ENCODE measurements at places on chromosomes 12 and 14.

DNA sequence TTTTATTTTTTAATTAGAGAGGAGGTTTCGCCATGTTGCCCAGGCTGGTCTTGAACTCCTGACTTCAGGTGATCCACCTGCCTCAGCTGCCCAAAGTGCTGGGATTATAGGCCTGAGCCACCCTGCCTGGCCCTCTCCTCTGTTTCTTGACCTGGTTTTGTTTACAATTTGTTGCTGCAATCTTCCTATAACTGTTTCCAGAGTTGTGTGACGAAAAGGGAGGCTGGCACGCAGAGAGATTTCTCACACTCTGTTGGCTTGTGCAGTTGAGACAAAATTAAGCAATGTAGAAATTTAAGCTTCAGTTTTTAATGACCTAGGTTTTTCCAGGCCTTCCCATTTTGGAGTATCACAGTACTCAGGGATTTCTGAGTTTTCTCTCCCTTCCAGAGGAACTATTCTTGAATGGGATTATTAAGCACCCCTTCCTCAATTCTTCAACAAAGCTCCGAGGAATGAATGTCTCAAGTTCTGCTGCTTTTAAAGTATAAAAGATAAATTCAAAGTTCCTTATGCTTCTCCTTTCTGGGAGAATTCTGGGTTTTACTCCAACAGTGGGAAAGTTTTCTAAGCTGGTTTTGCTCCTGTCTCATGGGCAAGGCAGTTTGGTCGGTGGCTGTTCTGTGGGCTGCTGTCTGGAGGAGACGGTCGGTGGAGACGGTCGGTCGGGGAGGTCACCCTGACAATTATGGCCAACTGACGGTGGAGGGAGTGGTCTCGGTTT is 20.4 kb upstream of the FOS start:
- no peak for DNase-seq

DNA sequence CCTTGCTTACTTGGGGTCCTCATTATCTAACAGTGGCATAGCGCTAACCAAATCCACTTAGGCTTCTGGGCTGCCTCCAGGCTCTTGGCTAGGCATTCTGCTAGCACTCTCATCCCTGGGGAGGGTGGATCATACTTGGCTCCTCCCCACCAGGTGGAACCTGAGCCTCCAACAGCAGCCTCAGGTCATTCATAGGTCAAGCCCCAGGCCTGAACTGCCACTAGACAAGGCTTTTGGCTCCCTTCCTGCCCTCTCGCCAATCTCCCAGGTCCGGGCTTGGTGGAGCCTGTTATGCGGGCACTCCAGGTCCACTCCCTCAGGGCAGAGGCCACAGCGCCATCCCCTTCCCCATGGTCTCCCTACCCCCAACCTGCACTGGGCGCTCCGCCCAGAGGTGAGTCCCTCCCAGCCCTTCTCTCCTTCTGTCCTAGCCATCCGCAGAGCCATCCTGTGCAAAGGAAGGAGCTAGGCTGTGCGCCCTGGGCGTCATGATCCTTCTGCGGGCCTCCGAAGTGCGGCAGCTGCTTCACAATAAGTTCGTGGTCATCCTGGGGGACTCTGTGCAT is 154.9 kb upstream of the AMIGO2 start:
- DNase-seq: no peak

GRCh38 chr12:14893506-14894250 is 8.0 kb upstream of the MGP start:
- DNase-seq: no peak

- no peak for DNase-seq
Measured at GRCh38 chr12:108778053-108778452, 46.7 kb upstream of the CORO1C start.

DNA sequence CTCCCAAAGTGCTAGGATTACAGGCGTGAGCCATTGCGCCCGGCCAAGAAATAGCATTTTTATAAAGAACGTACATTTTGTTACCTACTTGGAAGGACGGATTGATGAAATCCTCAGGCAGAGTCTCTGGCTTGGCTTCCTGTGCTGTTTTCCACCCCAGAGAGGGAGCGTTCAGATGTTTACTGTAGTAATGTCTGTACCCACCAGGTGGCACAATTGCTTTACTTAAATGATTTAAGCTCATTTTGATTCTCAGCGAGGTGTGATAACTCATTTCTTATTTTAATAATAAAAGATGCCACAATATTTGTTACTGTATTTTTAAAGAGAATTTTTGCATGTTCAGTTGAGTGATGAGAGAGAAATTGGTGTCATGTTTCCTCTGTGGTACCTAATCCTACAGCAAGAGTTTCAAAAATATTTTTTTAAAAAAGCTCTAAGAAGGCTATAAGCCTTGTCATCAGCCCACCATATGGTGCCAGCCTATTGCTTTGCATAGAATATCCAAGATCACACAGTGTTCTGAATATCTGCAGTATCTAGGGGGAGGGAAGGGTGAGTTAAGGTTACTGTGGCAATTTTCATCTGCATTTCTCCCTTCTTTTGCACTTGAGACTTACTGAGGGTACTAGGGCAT is 82.6 kb upstream of the TRAF3 start:
- DNase-seq: peak; percentile 52

DNA sequence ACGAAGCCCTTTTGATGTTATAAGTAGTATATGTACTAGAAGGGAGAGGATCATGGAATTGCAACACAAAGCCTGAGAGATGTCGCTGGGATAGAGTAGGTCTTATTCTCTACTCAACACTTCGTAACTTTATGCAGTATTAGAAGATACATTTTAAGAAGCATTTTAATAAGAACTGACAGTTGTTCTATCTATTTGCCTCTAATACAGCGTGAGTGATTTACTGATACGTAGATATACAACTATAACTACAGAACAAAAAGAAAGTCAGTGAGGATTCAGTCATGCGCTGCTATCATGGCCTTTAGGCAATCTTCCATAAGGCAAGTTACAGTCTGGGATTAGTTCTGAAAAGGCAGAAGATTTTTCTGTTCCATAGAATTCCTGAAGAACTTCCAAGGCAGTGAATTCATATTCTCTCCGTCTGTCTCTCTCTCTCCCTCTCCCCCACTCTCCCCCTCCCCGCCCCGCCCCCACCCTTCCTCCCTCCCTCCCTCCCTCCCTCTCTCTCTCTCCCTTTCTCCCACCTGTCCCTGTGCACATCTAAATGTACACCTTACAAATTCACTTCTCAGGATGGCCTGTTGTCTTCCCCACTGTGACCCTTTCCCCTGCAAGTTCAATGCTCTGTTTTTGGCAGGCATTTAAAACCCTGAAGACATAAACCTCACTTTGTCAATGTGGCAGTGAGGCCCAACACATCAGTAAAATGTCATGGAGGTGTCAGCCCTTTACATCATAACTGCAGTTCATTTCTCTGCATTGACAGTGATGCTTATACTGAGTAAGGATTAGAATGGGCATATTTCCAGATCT is 470.6 kb downstream of the EGLN3 start:
- no peak for DNase-seq

DNA sequence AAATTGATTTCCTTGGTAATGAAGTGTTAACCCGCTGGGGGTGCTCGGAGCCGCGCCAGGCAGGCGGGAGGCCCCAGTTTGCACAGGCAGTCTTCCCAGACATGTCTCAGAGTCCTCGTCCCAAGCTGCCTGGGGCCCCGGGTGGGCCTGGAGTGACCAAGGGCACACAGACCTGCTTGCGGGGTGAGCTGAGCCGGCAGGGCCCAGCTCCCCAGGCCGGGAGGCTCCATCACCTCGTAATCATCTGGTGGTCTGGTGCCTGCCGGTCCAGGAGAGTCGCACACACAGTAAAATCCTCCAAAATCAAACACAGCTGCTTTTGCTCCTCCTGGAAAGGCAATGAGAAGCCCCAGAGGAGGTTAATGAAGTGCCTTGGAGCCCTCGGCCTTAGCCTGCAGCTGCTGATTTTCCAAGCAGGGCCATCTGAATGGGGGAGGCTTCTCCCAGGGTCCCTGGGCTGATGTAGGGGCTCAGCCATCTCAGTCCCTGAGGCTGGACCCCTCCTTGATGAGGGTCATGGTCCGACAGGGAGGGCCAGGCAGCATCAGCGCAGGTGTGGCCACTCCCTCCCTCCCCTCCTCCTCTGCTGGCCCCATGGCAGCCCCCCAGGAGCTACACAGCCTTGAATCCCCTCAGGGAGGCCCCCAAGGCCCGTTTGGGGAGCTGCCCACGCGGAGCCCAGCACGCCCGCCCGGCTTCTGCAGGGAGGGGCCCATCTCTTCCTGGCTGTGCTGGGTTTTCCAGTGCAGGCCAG is 39.4 kb upstream of the FBRSL1 start:
- no peak for DNase-seq

GRCh38 chr12:66851134-66851533 is 172.3 kb upstream of the GRIP1 start:
- DNase-seq: no peak

GRCh38 chr12:26461776-26462175 is 266.4 kb downstream of the SSPN start:
- DNase-seq: no peak

DNA sequence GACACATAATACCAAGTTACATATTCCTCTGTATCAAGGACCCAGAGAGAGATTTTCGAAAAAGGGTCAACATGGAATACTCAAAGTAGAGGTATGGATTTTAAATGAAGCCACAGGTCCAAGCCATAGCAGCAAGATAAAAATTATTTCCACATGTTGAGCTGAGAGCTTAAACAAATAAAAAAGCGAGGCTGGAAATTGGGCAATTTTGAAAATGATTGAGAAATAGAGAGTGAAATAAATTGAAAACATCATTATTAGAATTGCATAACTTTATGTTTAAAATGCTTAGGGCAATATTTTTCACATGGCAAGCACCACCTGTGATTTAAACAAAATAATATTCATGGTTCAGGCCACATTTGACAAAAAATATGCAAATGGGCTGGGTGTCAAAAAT is 1251.0 kb upstream of the USP15 start:
- no peak for DNase-seq

- DNase-seq: no peak
Measured at GRCh38 chr14:89256283-89256682, 160.8 kb downstream of the FOXN3 start.

DNA sequence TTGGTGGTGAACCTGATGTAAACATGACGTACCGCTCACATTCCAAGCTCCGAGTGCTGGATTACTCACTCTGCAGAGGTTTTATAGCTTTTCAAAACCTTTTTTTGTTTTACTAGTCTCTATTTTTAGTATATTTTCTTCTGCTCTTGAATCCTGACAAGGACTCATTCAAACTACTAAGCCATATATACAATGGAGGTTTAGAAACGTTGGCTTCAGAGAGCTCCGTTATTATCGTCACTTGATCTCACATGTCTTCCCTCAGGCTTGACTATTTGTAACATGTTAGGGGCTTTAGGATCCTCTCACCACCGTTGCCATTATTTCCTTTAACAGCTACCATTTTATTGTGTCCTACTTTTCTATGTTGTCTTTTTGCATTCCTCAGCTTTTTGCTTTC is 1321.5 kb upstream of the FLRT2 start:
- no peak for DNase-seq

- DNase-seq: no peak
Measured at GRCh38 chr12:114608509-114608908, 75.5 kb downstream of the TBX3 start.

DNA sequence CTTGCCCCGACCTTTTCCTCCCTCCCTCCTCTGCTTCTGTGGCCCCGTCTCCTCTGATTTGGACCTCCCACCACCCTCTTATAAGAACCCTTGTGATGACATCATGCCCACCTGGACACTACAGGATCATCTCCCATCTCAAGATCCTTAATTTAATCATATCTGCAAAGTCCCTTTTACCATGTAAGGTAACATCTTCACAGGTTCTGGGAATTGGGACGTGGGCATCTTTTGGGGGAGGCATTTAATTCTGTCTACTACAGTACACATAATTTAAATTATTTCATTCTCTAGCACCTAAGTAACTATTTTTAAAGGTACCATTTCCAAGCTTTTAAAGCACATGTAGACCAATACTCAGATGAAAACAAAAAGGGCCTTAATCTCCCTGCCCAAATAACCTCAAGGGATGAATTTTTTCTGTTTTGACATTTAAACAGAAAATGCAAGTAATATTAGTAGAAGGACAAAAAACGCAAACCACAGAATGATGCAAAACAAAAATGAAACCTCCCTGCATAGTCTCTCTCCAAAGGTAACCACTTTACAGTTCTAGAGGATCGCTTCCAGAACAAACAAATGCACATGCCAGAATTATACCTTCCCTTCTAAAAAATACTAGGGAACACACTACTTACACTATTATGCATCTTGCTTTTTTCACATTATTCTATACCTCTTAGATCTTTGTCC is 222.1 kb downstream of the AACS start:
- DNase-seq: no peak

DNA sequence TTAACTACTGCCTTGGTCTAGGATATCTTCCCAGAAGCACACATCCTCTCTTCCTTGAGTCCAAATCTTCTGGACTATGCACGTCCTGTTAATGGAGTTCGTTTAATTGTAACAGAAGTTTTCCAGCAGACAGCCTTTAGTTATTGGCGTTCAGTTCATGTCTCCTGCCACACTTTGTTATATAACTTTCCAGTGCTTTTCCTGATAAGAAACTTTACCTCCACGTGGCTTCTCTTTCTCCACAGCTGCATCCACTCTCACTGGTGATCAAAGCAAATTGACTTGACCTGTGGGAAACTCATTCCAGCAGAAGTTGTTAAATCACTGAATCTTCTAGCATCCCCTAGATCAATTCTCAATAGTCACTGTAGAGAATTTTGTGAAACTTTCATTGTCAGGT is 19.0 kb downstream of the PTPN21 start:
- no peak for DNase-seq

DNA sequence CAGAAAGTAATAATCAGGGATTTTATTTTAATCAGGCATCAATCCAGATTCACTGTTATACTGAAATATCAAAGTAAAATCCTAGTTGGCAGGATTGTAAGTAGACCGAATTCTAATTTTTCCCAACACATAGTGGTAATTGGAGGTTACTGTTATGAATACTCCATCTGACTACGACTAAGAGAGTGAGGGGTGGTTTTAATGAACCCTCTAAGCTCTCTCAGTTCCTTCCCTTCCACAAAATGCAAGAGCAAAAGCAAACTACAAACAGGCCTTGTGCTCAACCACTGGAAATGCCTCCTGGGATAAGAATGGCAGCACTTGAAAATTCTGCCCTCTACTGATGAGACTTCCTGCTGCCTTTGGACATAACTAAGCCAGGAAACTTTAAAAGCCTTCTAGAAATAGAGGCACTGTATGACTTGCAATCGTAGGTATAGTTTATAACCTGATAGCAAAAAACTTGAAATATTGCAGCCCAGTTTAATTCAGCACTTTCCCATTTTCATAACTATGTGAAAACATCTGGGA is 184.8 kb downstream of the SLC16A7 start:
- DNase-seq: no peak

GRCh38 chr12:110289044-110289710 is 8.1 kb downstream of the ATP2A2 start:
- no peak for DNase-seq

DNA sequence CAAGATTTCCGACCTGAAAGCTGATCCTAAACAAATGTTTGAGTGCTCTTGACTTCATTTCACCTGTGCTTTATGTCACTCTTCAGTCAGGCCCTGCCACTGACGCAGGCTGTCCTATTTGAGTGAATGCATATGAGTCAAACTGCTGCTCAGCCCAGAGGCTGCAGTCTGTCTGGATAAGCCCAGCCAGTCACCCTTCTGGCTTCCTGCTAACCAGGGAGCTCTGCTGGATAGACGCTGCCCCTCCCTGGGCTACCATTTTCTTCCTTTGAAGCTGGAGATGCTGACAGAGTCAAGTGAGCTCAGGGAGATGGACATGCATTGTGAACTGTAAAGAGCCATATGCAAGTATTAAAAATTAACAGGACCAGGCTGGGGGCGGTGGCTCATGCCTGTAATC is 5.1 kb upstream of the TUNAR start:
- DNase-seq: no peak

- DNase-seq: no peak
Measured at GRCh38 chr12:39807043-39807442, 187.4 kb upstream of the ABCD2 start.
